H1 (cell line): ENCODE measurements at places on chromosomes 4 and X. TPM values are rescaled to one million over a fixed set of nuclear protein-coding genes. Genes with fewer than 3 reads are reported as not detected.

DNA sequence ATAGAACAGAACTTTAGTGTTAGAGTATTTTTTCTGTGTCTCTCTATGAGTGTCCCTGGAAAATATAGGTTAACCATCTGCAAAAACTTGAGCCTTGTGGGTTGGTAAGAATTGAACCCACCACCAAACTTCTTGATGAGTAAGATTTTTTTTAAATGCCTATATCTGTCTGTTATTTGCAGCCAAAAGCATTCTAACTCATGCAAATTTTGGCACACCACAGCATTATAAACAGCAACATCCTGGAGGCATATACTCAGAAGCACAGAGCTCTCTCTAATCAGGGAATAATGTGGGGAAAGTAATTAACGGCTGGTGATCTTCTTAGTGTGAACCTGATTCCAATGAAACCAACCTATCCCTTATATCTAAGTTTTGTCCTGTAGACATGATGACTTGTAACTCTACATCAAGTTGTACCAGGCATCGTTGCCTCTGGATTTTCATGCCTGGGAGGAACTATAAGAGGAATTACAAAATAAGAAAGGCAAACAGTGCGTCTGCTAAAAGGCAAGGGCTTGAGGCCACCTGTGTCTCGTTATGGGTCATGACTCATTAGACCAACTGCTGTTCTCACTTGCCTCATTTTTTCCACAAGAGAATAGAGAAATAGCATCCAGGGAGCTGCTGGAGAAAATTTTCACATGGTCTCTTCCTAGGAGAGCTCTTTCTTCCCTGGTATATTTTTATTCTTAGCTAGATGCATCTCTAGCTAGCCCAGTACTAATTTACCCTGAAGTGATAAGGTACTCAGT is 202.4 kb downstream of the CHIC2 start:
- H3K36me3 ChIP-seq: no peaks in the 10 kb centered on the region
- H3K27me3 ChIP-seq: no peaks in the 10 kb centered on the region
- no peak overlapping the region for H3K4me3 ChIP-seq
- no peak for DNase-seq
- H3K27ac ChIP-seq: no peak overlapping the region
- H3K4me1 ChIP-seq: no peaks in the 10 kb centered on the region

- H3K27me3 ChIP-seq: no peaks in the 10 kb centered on the region
- no peaks in the 10 kb centered on the region for H3K4me1 ChIP-seq
- H3K4me3 ChIP-seq: no peak overlapping the region
- no peaks in the 10 kb centered on the region for H3K36me3 ChIP-seq
- no peak overlapping the region for H3K27ac ChIP-seq
Observed at GRCh38 chr4:111717921-111718320, 427.3 kb upstream of the FAM241A start.

DNA sequence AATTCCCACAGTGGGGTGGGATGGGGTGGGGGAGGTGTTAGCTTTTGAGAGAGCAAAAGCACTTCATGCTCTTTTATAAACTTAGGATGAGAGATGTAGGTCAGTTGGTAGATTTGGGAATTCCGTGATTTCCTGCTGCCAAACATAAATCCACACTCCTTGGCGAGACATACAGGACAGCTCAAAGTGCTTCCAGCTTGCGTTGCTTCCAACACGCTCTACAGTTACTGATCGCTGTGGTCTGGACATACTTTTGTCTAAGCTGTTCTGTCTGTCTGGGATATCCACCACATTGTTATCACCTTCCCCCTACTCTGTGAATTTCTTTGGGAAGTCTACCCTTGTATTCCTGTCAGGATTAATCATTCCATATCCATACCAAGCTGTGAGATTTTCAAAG is 117.5 kb downstream of the RAPGEF2 start:
- DNase-seq: no peak
- H3K27ac ChIP-seq: no peak overlapping the region
- no peaks in the 10 kb centered on the region for H3K4me1 ChIP-seq
- no peak overlapping the region for H3K4me3 ChIP-seq

DNA sequence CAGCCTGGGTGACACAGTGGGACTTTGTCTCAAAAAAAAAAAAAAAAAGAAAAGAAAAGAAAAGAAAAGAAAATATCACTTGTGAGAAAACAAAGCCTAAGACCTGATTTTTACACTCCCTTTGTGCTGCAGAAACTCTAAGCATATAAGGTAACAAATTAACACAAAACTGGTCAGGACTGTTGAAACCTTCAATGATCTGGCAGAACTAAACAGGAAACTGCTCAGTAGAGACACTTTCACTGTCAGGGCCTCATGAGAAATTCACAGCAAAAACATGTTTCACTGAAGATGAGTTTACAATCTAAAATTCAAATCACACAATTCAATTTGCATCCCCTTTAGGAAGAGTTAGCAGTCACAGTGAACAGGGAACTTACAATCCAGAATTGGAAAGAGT is 69.1 kb upstream of the HOPX start:
- no peaks in the 10 kb centered on the region for H3K27me3 ChIP-seq
- no peak overlapping the region for H3K4me3 ChIP-seq
- no peaks in the 10 kb centered on the region for H3K4me1 ChIP-seq
- no peaks in the 10 kb centered on the region for H3K36me3 ChIP-seq
- no peak for DNase-seq

GRCh38 chr4:8082517-8083055 is 76.0 kb downstream of the ABLIM2 start:
- no peak overlapping the region for H3K4me3 ChIP-seq
- no peaks in the 10 kb centered on the region for H3K27me3 ChIP-seq
- no peaks in the 10 kb centered on the region for H3K36me3 ChIP-seq
- no peak overlapping the region for H3K27ac ChIP-seq

DNA sequence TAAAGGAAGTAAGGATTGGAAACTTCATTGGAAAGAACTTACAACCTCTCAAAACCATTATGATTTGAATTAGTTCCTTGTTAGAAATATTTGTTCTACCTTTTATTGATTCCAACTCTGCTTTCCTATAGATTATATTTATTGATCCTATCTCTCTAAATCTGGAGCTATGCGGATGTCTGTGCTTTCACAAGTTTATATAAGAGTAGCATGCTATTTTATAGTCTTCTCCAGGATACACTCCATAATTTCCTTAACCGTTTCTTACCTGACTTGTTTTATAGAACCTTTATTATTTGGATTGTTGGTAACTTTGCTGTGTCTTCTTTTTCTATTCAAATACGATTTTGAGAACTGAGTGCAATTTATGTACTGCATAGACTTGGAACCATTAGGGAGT is 668.1 kb downstream of the RAPGEF2 start:
- no peak overlapping the region for H3K4me3 ChIP-seq
- no peaks in the 10 kb centered on the region for H3K36me3 ChIP-seq
- H3K27ac ChIP-seq: no peak overlapping the region
- no peaks in the 10 kb centered on the region for H3K27me3 ChIP-seq

DNA sequence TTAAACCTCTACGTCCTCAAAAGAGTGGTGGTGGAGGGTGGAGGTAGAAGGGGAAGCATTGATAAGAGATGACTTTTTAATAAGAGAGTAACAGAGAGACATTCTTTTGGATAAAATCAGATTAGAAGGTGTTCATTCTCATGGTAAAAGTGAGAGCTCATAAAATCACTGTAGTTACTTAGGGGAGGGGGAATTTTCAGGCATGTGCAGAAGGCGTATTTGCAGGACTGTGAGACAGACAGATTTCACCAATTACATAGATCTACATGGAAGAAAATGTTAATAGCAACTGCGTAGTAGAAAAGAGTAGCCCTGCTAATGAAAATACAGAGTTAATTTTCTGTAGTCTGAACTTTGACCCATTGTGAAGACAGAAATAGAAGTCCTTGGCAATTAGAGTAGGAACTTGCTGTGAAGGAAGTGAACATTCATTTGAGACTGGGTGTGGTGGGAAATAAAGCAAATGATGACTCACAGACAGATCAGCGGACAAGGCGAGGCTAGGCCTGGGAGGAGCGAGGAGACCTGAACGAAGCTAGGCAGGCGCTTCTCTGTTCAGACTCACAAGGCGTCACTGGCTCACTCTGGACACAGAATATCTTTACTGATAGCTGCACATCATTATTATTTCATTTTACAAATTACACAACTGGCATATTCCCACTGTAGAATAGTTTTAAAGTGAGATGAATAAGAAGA is 57.2 kb upstream of the FAM9C start:
- no peak for DNase-seq
- no peak overlapping the region for H3K27ac ChIP-seq
- no peak overlapping the region for H3K4me3 ChIP-seq
- no peaks in the 10 kb centered on the region for H3K4me1 ChIP-seq
- no peaks in the 10 kb centered on the region for H3K27me3 ChIP-seq

DNA sequence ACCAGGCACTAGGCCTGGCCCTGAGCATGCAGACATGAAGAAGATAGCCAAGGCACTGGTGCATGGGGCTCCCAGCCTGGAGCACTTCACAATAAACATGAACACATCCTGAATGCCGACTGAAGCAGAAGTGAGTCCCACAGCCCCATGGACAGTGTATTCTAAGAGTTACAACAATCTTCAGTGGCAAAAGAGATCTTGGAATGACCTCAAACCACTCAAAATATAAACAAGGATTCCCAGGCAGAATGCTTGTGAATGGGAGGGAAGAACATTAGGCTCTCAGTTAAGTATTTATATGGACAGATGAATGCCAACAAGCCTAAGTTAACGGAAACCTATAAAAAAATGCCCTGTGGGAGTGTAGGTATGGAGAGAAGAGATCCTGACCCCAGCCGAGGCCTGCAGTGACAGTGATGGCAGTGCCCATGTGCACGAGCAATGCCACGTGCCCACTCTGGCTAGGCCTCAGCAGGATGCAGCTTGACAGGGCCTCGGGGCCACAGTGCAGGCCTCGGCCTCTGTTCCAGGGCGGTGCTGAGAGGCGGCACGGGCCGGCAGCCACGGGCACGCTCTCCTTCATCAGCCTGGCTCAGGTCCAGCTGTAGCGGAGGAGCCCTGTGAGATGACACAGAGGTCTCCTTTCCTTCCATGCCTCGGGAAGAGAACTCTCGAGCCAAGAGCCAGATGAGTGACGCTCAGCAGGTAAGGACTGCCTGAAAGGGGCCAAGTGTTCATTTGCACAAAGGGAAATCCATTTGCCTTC is 49.2 kb downstream of the IRF2 start:
- no peaks in the 10 kb centered on the region for H3K27me3 ChIP-seq
- no peak for DNase-seq
- H3K4me1 ChIP-seq: peaks cover 5% of the 10 kb centered on the region
- H3K4me3 ChIP-seq: no peak overlapping the region

- no peak for DNase-seq
- H3K27me3 ChIP-seq: no peaks in the 10 kb centered on the region
- H3K4me1 ChIP-seq: no peaks in the 10 kb centered on the region
Observed at GRCh38 chr4:107215222-107215621, 179.1 kb upstream of the DKK2 start.

DNA sequence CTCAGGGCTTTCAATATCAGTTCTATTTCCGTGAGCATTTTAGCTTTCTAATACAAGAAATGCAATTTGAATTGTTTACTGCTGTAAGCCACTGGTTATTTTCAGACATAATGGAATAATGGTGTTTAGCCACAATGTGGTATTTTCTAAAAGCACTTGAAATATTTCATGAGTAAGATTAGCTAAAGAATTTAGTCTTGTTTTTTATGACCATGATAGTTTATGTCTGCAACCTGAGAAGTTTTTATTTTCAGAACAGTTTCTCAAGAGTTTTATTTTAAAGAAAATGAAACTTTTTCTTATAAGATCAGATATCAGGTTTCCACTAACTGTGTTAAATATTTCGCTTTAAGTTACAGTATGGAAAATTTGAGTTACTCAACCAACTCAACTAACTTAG is 60.2 kb downstream of the SLIT2 start:
- no peaks in the 10 kb centered on the region for H3K36me3 ChIP-seq
- DNase-seq: no peak
- H3K4me1 ChIP-seq: no peaks in the 10 kb centered on the region

DNA sequence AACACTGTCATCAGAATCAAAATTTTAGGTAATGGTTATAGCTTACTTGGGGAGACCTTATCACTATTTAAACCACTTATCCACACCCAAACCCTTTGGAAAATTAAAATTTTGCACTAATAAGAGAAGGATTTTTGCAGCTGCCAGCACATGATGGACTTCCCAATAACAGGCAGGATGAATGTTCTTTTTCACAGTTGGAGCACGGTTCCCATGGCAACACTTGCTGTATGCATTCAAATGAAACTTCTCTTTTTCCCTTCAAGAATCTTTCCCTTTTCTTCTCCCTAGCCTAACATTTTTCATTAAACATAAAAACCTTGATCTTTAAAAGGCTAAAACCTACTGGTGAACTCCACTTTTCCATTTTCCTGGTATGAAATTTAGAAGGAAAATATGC is 768.2 kb downstream of the KCTD8 start:
- H3K27ac ChIP-seq: no peak overlapping the region
- H3K27me3 ChIP-seq: no peaks in the 10 kb centered on the region
- H3K4me1 ChIP-seq: no peaks in the 10 kb centered on the region
- DNase-seq: no peak

GRCh38 chrX:5876984-5877596 is 351.6 kb downstream of the NLGN4X start:
- no peaks in the 10 kb centered on the region for H3K4me1 ChIP-seq
- no peak overlapping the region for H3K4me3 ChIP-seq
- H3K27ac ChIP-seq: no peak overlapping the region
- peak; percentile 46 for DNase-seq
- H3K27me3 ChIP-seq: no peaks in the 10 kb centered on the region
- H3K36me3 ChIP-seq: no peaks in the 10 kb centered on the region

GRCh38 chrX:102599951-102600579 is 750 bp downstream of the ARMCX5 start:
- H3K36me3 ChIP-seq: peaks cover 12% of the 10 kb centered on the region
- H3K4me1 ChIP-seq: peaks cover 2% of the 10 kb centered on the region; the same call in 1 of the 2 replicates
- H3K4me3 ChIP-seq: peak overlapping the region; percentile 88
- DNase-seq: no peak
- H3K27me3 ChIP-seq: no peaks in the 10 kb centered on the region

- peaks cover 6% of the 10 kb centered on the region for H3K4me1 ChIP-seq
- H3K27me3 ChIP-seq: no peaks in the 10 kb centered on the region
- no peak for DNase-seq
- H3K36me3 ChIP-seq: no peaks in the 10 kb centered on the region
- peak overlapping the region; percentile 36; the same call in 1 of the 2 replicates for H3K27ac ChIP-seq
Observed at GRCh38 chrX:108178143-108178498, 86.5 kb downstream of the ATG4A start.

The SLC6A14 gene
- total RNA-seq: not detected in 2 replicates

The CXCL3 gene
- total RNA-seq: 5.2 TPM in 2 replicates

The GASK1B gene
- not detected in 2 replicates for total RNA-seq

The CRLF2 gene
- not detected in 2 replicates for total RNA-seq

The NDP gene
- total RNA-seq: 0.29 and 0.82 TPM in 2 replicates

The SNCA gene
- 14.6 and 16.8 TPM in 2 replicates for total RNA-seq

The NUDT11 gene
- 37.6 and 39.3 TPM in 2 replicates for total RNA-seq

The AR gene
- 10.6 and 10.7 TPM in 2 replicates for total RNA-seq

The GSX2 gene
- total RNA-seq: not detected in 2 replicates
